ENCODE measurements at places on chromosomes 11 and 22.

- DNase-seq: no peak
Measured at GRCh38 chr11:112470355-112470754, 209.7 kb upstream of the PLET1 start.

DNA sequence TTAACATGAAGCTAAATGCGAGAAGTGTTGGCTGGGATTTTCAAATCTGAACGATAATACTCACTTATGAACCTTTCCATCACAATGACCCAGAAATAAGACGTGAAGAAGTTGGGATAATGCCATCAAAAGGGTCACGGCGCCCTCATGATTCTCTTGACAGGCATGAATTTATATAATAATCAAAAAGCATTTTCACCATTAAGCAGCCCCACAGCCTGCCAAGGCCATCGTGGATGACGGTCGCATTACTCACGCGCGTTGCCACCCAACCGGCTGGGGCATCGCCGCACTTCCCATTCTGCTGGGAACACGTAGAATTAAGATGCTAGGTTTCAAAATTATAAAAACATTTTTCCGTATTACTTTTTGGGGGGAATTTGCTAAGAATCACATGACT is 18.9 kb upstream of the GAL start:
- no peak for DNase-seq

- peak; percentile 41 for DNase-seq
Measured at GRCh38 chr11:118338637-118339061, 3.9 kb downstream of the CD3D start.

DNA sequence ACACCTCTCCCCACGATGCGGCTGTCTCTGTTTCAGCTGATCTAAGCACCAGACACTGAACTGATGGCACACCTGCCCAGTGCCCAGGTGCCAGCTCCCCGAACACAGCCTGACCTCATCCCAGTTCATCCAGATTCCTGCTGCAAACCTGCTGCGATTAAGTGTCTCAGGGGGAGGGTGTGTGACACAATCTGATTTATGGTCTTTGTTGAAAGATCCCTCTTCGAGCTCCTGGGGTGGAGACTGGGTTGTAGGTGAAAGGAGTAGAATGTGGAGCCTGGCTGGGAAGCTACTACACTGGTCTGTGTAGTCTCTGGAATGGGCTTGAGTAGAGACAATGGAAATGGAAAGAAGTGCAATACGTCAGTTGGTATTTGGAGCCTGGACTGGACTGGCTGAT is 390.3 kb downstream of the SHANK2 start:
- no peak for DNase-seq

DNA sequence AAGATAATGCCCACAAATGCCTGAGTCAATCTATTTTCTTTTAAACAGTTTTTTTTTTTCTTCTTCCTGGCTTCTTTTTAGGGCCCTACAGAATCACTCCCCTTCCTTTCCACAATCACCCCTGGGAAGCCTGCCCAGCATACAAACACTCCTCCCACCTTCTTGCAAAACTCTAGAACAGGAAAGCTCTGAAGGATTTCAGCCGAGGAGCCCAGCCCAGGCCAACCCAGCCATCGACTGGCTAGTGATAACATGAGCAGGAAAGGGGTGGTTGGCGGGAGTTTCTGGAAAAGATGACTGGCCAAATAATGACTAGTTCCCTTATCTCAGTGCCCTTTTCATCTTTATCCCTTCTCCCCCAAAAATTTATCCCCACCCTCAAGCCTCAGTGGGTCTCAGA is 68.2 kb downstream of the USP35 start:
- no peak for DNase-seq

GRCh38 chr22:42427167-42427566 is 5.0 kb downstream of the NFAM1 start:
- no peak for DNase-seq

DNA sequence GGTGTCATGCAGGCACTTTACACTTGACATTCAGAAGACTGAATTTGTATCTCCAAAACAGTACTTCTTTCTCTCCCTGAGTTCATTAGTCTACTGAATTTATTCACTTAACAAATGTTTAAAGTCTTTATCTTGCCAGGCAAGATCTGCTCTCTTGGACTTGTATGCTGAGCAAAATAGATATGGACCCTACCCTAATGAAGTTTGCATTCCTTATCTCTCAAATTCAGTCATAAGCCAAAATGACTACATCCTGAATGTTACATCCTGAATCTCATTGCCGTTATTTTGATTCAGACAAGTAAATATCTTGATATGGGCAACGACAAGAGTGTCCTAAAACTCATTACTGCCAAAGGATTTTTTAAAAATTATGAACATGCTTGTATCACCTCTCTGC is 29.7 kb downstream of the FAR1 start:
- no peak for DNase-seq

DNA sequence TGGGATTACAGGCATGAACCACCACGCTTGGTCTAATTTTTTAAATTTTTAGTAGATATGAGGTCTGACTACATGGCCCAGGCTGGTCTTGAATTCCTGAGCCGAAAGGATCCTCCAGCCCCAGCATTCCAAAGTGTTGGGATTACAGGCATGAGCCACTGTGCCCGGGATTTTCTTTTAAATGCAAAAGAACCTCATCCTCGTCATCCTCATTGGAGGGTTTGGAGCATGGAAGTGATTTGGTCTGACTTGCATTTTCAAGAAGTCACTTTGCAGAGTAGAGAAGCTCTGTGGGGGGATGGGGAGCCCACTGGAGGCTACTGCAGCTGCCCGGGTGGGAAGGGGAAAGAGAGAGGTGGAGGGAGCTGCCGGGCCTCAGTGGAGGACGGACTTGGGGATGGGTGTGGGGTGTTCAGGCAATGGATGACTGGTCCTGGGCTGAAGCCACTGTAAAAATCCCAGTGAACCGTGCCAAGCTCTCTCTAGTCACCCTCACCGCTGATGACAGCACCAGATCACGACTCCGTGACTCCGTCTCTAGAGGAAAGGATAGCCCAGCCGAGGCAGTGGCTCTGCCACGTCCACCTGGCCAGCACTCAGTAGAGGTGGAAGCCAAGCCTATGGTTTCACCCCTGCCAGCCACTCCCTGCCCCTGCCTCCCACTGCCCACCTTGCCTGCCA is 32.8 kb upstream of the SLC22A12 start:
- no peak for DNase-seq

- DNase-seq: no peak
Measured at GRCh38 chr11:2701230-2701629, 1.4 kb upstream of the KCNQ1OT1 start.

DNA sequence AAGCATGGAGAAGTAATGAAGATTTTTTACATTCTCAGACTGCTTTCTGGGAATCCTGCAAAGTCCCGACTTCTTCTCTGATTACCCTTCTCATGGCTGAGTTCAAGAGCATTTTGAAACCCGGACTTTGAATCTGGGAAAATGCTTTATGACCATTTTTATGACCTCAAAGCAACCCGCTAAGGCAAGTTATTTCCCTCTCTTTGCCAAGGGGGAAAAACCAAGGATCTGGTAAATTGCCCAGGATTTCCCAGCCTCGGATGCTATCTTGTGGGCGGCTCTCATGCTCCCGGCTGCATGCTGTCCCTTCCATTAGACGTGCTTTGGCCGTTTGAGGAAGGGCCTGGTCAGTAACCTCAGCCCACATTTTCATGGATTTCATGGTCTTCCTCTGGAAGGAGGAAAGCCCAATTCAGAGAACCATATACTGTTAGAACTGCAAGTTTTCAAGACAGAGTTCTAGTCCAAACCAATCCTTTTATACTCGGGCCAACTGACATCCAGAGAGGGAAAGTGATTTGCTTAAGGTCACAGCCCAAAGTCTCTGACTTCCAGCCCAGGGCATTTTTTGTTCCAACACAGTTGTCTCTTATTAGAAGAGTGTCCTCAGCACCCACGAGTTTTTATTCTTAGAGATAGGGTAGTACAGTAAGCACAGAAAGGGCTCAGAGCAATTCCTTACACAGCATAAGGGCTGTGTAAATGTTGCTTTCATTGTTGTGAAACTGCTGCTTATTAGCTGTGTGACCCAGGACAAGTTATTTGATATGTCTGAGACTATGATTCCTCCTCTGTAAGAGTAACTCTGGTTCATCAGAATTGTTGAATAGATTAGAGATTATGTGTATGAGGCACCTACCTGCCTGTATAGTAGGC is 77.4 kb downstream of the NAV2 start:
- no peak for DNase-seq

- DNase-seq: no peak
Measured at GRCh38 chr11:96741068-96741467, 351.3 kb downstream of the JRKL start.

- DNase-seq: no peak
Measured at GRCh38 chr22:42768385-42769035, 47.8 kb upstream of the A4GALT start.

Measured in activated naive CD4-positive, alpha-beta T cell (primary cell).